Retinal pigment epithelial cell (primary cell): ENCODE measurements at places on chromosomes 5 and 9.

- no peak for DNase-seq
These were observed 16.0 kb upstream of the JADE2 start for GRCh38 chr5:134509308-134510040.

- no peak for DNase-seq
These were observed 29.7 kb downstream of the DAPK1 start for GRCh38 chr9:87527211-87527916.

DNA sequence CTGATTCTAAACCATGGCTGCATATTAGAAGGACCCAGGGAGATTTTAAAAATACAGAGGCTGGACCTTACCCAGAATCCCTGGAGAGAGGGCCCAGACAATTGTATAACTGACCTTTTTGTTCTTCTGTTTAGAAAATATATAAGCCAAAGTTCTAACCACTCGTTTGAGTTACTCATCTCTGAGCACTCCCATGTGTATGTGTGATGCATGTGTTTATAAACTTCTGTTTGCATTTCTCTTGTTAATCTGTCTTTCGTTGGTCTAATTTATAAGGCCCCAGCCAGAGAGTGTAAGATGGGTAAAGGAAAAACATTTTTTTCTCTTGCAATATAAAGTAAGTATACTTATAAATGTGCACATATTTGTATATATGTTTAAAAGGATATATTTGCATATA is 443.9 kb downstream of the ZNF608 start:
- no peak for DNase-seq

DNA sequence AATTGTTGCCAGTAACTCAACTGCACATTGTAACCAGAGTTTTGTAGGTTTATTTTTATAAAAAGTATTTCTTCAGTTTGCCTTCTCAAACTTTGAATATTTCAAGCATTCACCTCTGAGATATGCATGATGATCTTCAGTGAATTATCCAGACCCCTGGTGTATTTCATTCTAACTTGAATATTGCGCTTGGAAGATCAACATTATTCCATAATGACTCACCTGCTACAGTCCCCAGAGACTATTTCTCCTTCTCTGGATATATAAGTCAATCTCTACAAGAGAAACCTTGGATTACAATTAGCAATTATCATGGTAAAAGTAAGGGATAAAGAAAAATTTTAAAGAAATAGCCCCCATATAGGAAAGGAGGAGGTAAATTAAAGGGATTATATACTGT is 1041.0 kb downstream of the TLE1 start:
- DNase-seq, result no peak

- no peak for DNase-seq
These were observed 60.0 kb downstream of the RAB14 start for GRCh38 chr9:121141706-121142105.

- DNase-seq, result no peak
These were observed 142.1 kb downstream of the XRCC4 start for GRCh38 chr5:83219495-83219894.

DNA sequence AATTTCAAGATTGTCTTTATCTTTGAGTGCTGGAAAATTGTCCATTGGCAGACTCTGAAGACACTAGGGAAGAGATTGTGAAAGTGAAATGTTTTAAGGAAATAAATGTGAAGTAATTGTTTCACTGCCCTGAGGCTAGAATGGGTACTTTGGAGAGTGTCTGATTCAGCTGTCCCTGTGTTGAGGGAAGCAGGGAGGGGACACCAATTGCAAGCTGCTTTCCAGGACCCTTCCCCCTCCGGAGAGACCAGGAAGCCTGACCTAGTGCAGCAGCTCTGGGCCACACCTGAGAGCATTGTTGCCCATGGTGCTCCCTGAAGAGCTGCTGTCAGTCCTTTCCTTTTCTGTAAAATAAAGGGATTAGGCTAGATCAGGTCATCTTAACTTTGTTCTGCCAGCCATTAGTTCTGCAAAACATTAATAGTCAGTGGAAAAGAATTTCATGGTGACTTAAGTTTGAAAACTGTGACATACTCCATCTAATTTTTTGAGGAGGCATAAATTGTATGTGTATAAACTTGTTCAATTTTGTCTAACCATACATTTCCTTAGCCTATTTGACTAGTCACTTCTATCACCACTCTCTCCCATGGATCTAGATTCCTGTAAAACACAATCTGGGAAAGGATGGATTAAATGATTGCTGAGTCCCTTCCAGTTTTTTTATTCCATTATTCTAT is 18.8 kb downstream of the MAP1B start:
- no peak for DNase-seq

- no peak for DNase-seq
These were observed 191.8 kb downstream of the PAPPA start for GRCh38 chr9:116345393-116345792.

DNA sequence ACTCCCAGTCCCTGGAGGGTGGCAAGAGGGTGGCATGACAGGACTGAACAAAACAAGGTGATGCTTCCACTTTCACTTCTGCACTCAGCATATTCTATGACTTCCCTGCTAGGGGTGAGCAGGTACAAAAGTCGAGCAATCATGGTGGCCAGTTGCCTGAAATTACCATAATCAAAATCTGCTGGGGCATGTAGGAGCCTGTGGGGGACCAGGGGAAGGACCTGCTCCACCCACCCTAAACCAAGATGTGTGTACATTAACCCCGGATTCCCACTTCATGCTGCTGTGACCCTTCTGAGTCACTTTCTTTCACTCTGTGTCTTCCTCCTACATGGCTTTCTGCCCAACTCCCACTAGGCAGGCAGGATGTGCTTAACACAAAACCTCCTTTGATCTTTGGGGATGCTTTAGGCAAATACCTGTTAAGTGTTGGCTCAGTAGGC is 73.3 kb upstream of the PHF24 start:
- no peak for DNase-seq

DNA sequence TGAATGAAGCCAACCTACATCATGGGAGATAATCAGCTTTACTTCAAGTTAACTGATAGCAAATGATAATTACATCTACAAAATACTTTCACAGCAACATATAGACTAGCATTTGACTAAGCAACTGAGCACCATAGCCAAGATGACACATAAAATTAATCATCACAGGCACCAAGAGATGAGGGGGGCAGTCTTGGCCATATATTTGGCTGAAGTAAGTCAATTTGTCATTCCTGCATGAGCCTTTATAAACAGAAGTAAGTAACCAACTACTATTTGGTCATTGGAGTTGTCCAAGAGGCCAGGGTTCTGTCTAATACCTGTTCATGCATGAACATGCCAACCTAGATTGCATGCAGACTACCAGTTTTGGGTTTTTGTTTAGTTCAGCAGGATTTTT is 53.6 kb downstream of the PDCD1LG2 start:
- DNase-seq, result no peak

- DNase-seq, result no peak
These were observed 68.9 kb downstream of the PTCH1 start for GRCh38 chr9:95447660-95448420.

GRCh38 chr5:161332343-161332742 is 214.2 kb downstream of the GABRB2 start:
- no peak for DNase-seq

GRCh38 chr5:130278136-130278535 is 373.9 kb downstream of the CHSY3 start:
- no peak for DNase-seq

DNA sequence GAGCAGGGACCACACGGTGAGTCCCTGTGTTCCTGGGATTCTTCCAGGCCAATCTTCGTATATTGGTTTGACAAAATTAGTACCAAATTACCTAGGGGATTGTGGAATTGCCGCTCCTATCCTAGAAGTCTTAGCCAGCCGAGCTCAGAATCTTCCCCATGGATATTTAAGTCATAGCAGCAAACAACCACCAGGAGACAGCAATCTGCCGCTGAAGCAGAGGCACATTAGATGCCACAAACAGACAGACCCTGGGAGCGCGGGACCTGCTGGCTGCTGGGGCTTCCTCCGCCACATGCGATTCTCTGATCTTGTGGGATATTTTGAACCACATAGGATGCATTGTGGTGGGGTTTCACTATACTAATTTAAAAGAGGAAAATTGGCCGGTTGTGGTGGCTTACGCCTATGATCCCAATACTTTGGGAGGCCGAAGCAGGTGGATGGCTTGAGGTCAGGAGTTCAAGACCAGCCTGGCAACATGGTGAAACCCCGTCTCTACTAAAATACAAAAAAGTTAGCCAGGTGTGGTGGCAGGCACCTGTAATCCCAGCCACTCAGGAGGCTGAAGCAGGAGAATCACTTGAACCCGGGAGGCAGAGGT is 31.7 kb upstream of the ZBTB43 start:
- DNase-seq, result no peak

DNA sequence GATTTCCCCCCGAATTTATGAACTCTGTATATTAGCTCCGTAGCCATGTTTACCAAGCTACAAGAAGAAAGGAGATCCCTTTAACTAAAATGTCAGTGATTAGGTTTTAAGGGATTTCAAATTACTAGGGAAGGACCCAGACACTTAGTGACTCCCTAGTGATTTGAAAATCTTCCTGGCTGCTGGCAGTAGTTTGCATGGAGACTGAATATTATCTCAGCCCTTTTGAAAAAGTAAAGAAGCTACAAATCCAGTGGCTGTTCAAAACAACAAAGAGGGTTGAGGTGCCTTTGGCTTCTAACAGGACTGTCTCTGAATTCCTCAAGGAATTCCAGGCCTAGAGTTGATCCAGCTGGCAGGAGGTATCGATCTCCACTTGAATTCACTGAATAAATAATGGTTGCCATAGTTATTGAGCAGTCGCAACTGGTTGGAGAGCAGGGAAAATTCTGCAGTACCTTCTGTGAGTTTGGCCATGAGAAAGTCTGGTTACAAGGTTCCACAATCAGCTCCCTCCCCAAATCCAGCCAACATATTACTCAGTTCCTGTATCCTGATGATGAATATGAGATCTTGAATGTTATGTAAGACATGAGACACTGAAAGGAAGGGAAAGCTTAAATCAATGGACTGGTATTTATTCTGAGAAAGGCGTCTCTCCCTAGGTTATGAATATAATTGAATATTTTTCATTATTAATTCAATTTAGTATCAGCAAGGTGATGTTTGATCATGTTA is 37.7 kb downstream of the NR4A3 start:
- no peak for DNase-seq

- peak; percentile 83 for DNase-seq
These were observed 41.6 kb upstream of the ZNF300 start for GRCh38 chr5:150946351-150946905.

GRCh38 chr5:53151713-53152458 is 42.3 kb upstream of the MOCS2 start:
- DNase-seq, result peak; percentile 98

- DNase-seq, result no peak
These were observed 21.5 kb downstream of the SLC6A7 start for GRCh38 chr5:150211156-150212030.

DNA sequence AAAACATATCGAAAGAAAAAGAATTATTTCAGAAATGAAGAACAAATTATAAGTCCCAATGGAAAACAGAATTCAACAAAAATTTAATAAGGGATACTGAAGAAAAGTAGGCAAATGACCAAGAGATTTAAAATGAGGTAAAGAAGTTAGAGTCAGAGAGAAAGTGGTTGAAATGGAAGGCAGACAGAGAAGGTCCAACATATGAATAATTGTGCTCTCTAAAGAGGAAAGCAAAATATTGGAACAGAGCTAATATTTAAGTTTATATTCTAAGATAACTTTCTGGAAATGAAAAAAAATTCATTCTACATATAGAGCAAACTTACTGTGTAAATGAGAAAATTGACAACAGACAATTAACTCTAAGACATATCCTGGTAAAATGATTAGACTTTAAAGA is 94.1 kb downstream of the PTCH1 start:
- no peak for DNase-seq

- DNase-seq, result no peak
These were observed 158.0 kb downstream of the ATPSCKMT start for GRCh38 chr5:10091701-10092100.

GRCh38 chr9:127124111-127124531 is 1.7 kb upstream of the ANGPTL2 start:
- DNase-seq, result no peak

DNA sequence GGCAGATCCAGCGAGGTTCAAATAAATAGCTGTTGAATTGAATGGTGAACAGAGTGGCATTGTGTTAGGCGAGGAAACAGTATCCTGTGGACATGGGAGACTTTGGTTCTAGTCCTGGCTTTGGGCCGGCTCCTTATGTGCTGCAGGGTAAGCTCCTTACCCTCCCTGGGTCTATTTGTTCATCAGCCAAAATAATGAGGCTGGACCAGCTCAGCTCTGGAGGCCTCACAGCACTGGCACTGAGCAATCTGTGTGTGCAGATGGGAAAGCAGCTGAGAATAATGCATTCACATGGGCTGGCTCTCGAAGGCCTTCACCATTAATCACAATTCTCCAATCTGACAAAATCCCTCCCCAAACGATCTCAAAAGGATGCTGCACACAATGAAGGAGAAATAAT is 81.9 kb downstream of the APBA1 start:
- DNase-seq, result no peak

- DNase-seq, result no peak
These were observed 2.2 kb upstream of the PBX3 start for GRCh38 chr9:125745018-125745417.

- no peak for DNase-seq
These were observed 2.3 kb downstream of the CRB2 start for GRCh38 chr9:123358181-123358905.

DNA sequence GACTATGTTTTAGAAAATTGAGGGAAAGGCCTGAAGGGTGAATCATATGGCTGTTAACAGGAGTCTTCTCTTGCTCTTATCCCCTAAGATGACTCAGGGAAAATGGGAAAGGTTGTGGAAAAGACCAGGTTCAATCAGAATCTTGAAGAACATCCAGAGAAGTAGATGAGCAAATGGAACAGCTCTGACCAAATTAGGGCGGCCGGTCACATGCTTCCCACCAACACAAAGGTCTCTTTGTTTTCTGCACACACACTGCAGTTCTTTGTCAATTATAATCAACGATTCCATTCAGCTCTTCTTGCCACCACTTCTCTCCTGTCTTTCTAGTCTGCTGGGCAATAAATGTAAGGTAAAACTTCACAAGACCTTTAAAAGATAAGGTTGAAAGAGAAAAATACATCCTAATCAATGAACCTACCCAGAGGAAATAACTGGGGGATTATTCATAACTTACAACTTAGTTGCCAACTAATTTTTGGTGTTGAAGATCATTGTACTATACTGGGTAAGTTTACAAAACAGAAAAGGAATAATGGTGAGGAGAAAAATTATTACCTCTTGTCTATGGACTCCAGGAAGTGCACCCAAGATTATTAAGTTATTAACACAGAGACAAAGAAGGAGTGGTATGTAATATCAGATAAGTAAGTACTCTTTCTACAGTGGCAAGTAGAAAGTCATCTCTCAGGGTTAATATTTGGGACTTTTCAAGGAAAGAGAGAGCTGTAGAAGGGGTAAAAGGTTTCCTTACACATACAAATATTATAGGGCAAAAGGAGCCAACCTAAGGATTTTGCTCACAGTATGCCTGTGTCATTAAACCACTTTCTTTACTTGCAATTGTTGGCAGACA is 441.9 kb upstream of the PIK3R1 start:
- DNase-seq, result peak; percentile 43

GRCh38 chr9:108168236-108168850 is 678.8 kb upstream of the KLF4 start:
- no peak for DNase-seq

DNA sequence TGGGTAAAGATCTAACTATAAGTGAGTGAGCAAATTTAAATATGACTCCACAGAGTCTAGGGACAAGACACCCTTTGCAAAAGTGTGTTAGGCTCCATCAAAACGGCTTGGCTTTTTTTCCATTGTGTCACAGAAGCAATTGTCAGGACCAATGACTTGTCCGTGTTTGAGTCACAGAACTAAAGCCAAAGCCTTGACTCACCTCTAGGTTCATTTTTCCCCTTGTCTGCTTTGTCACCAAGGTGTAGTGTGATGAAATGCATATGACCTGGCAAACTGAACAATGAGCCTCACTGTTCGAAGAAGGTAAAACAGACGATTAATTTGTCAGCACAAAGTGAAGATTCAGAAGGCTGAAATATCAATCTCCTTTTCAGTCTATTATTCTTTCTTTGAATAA is 331.0 kb downstream of the GLIS3 start:
- DNase-seq, result no peak
